ENCODE measurements at places on chromosomes 16 and 17. TPM values are rescaled to one million over a fixed set of nuclear protein-coding genes. Genes with fewer than 3 reads are reported as not detected.
A peak's percentile ranks its signal among the peaks of the same experiment; 100 is the strongest.

- no peak overlapping the region for H3K27ac ChIP-seq
- H3K27me3 ChIP-seq, result peaks cover 41% of the 10 kb centered on the region
- H3K4me3 ChIP-seq, result no peak overlapping the region
- no peaks in the 10 kb centered on the region for H3K4me1 ChIP-seq
- H3K36me3 ChIP-seq, result no peaks in the 10 kb centered on the region
Measured at GRCh38 chr16:73288520-73288919, 240.6 kb upstream of the ZFHX3 start.

GRCh38 chr16:57576429-57576870 is 34.0 kb downstream of the ADGRG5 start:
- H3K36me3 ChIP-seq, result no peaks in the 10 kb centered on the region
- H3K27me3 ChIP-seq, result peaks cover 19% of the 10 kb centered on the region
- H3K4me1 ChIP-seq, result no peaks in the 10 kb centered on the region
- peak; percentile 55 for DNase-seq
- H3K4me3 ChIP-seq, result no peak overlapping the region

DNA sequence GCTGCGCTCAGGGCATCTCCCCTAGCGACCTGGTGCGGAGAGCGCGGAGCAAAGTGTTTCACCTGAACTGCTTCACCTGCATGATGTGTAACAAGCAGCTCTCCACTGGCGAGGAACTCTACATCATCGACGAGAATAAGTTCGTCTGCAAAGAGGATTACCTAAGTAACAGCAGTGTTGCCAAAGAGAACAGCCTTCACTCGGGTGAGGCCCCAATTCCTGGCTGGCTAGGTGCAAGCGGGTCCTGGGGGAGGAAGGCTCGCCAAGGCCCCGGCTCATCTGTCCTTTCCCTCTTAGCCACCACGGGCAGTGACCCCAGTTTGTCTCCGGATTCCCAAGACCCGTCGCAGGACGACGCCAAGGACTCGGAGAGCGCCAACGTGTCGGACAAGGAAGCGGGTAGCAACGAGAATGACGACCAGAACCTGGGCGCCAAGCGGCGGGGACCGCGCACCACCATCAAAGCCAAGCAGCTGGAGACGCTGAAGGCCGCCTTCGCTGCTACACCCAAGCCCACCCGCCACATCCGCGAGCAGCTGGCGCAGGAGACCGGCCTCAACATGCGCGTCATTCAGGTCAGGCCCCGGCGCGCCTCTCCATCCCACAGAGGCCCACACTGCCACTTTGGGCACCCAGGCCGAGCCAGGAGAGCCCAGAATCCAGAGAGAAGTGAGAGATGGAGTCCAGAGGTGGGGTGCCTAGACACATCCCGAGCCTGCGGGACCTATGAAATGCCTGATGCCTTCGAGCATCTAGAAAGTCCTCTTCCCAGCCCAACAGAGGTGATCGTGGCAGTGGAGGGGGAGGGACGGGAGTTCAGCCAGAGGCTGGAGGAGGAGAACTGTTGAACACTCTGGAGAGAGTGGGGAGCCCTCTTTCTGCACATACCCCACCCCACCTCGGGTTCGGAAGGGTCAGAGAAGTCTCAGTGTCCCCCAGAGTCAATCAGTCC is 3.3 kb downstream of the LHX1 start:
- peaks cover 7% of the 10 kb centered on the region for H3K4me1 ChIP-seq
- H3K27me3 ChIP-seq, result peaks cover 94% of the 10 kb centered on the region
- DNase-seq, result no peak
- no peak overlapping the region for H3K4me3 ChIP-seq
- no peak overlapping the region for H3K27ac ChIP-seq

DNA sequence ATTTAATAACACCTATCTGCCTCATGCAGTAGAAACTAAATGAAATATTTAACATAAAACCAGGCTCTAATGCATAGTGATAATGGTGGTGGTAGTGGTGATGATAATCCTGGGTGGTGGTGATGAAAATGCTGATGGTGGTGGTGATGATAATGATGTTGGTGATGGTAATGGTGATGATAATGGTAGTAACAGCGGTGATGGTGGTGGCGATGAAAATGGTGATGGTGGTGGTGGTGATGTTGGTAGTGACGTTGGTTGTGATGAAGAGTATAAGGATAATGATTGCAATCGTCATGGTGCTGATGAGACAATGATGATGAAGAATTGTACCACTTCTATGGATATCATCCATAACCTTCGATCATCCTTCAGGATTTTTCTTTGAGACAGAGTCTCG is 173.7 kb upstream of the CDH11 start:
- no peaks in the 10 kb centered on the region for H3K4me1 ChIP-seq
- DNase-seq, result no peak
- no peaks in the 10 kb centered on the region for H3K36me3 ChIP-seq
- no peak overlapping the region for H3K27ac ChIP-seq

- no peaks in the 10 kb centered on the region for H3K36me3 ChIP-seq
- peak overlapping the region; percentile 13 for H3K27ac ChIP-seq
- H3K27me3 ChIP-seq, result peaks cover 7% of the 10 kb centered on the region
- no peak overlapping the region for H3K4me3 ChIP-seq
- DNase-seq, result peak; percentile 86
Measured at GRCh38 chr16:10827691-10828341, 9.2 kb upstream of the TVP23A start.

DNA sequence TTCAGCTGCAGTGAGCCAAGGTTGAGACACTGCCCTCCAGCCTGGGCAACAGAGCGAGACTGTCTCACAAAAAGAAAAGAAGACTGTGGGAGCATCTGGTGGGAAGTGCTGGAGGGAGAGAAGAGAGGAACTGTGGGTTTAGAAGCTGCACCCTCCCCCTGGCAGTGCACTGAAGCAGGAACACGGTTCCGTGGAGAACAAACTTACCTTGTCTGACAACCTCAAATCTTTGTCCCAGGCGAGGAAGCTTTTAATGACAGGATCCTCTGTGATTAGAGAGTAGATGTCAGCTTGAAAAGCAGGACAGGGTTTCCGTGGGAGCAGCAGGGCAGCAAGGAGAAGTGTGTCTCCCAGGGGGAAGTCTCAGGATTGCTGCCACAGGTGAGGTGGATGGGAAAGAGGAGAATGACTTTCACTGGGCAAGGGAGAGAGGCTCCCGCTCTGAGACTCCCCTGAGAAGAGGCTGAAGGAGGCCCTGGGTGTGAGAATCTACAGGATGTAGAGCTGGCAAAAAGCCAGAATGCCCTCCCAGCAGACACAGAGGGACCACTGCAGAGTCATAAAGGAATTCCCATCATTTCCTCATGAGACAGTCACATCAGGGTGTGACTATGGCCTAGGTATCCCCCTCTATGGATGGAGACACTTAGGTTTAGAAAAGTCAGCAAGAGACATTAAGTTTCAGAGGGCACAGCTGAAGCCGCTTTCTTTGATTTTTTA is 22.9 kb downstream of the PRR11 start:
- no peaks in the 10 kb centered on the region for H3K27me3 ChIP-seq
- H3K36me3 ChIP-seq, result peaks cover 2% of the 10 kb centered on the region
- H3K27ac ChIP-seq, result no peak overlapping the region
- H3K4me3 ChIP-seq, result no peak overlapping the region

DNA sequence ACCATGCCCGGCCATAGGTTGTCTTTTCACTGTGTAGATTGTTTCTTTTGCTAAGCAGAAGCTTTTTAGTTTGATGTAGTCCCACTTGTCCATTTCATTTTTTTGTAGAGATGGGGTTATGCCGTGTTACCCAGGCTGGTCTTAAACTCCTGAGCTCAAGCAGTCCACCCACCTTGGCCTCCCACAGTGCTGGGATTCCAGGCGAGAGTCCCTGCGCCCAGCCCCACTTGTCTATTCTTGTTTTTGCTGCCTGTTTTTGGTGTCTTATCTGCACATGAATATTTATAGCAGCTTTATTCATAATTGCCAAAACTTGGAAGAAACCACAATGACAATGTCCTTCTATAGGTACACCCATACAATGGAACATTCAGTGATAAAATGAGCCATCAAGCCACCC is 18.8 kb upstream of the SBK1 start:
- no peak overlapping the region for H3K27ac ChIP-seq
- H3K36me3 ChIP-seq, result no peaks in the 10 kb centered on the region
- no peak for DNase-seq
- H3K4me1 ChIP-seq, result no peaks in the 10 kb centered on the region
- no peak overlapping the region for H3K4me3 ChIP-seq

DNA sequence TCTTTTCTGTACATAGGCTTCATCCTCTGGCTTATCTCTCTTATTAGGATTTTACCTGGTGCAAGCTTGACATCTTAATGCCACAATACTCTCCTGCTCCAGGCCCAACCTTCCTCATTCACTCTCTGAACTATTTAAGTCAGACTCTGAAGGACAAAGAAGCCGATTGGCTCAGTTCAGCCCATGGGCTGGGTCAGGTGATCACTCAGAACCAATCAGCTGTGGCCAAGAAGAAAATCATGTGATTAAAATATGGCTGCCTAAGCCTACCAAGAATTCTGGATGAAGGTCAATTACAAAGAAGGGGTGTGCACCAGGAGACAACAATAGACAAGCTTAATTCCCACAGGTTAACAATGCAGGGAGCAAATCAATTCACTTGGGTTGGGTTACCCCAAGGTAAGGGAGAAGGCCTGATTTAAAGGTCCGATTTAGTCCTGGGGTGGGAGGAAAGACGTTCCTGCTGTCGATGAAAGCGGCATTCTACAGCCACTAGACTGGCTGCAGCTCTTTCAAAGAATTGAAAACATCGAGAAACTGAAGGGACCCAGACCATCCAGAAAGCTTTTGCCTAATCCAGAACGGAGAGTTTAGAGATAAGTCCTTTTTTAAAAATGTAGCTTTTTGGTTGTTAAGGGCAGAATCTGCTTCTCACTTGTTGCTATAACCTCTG is 42.9 kb upstream of the NFAT5 start:
- H3K27ac ChIP-seq, result no peak overlapping the region
- no peaks in the 10 kb centered on the region for H3K27me3 ChIP-seq
- no peaks in the 10 kb centered on the region for H3K36me3 ChIP-seq
- no peak for DNase-seq
- peaks cover 7% of the 10 kb centered on the region for H3K4me1 ChIP-seq

GRCh38 chr17:76689859-76690258 is 20.9 kb downstream of the MXRA7 start:
- H3K4me1 ChIP-seq, result peaks cover 23% of the 10 kb centered on the region
- no peak for DNase-seq
- no peaks in the 10 kb centered on the region for H3K27me3 ChIP-seq
- no peak overlapping the region for H3K4me3 ChIP-seq
- peaks cover 23% of the 10 kb centered on the region for H3K36me3 ChIP-seq

DNA sequence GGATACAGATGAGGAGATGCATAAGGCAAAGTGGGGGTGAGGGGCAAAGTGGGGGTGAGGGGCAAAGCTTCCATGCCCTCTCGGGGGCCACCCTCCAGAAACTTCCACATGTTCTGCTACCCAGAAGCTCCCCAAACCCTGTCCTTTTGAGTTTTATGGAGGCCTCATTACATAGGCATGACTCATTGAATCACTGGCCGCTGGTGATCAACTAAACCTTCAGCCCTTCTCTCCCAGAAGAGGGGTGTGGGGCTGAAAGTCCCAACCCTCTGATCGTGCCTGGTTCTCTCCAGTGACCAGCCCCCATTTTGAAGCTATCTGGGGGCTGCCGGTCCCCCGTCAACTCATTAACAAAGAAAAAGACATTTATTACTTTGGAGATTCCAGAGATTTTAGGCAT is 27.5 kb downstream of the ITGAE start:
- peaks cover 9% of the 10 kb centered on the region for H3K4me1 ChIP-seq
- no peak overlapping the region for H3K4me3 ChIP-seq
- no peaks in the 10 kb centered on the region for H3K27me3 ChIP-seq
- peak overlapping the region; percentile 19 for H3K27ac ChIP-seq

GRCh38 chr17:62998166-62998565 is 32.1 kb downstream of the TANC2 start:
- DNase-seq, result peak; percentile 11
- no peak overlapping the region for H3K27ac ChIP-seq
- no peaks in the 10 kb centered on the region for H3K27me3 ChIP-seq

DNA sequence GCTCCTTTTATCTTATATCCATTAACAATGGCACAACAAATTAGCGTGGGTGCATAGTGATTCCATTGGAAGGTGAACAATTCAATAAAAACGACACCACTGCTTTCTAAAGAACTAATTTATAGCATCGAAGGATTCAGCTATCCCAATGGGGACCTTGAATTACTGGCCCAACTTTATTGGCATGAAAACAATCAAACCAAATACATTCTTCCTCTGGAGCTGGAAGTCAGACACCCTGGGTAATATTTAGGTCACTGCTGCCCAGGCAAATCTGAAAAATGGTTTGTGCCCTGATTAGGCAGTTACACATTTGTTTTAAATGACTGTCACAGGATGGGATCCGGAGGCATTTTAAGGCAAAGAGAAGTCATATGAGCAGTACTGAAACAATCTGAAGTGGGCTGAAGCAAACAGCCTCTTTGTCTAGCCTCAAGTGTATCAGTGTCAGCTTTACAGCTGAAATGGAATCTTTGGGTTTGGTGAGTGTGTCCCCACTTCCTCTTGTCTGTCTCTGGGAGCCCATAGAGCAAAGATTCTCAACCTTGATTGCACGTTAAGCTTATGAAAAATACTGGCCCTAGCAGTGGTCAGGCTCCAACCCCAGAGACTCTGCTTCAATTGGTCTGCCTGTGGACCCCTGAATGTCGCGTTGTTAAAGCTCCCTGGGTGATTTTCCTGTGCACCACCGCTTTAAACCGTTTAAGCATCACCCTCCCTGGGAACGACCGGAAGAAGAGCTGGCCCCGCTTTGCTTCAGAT is 30.3 kb downstream of the CDK5R1 start:
- no peak for DNase-seq
- H3K4me3 ChIP-seq, result no peak overlapping the region
- H3K4me1 ChIP-seq, result no peaks in the 10 kb centered on the region
- peaks cover 27% of the 10 kb centered on the region for H3K27me3 ChIP-seq
- H3K36me3 ChIP-seq, result no peaks in the 10 kb centered on the region
- H3K27ac ChIP-seq, result no peak overlapping the region

DNA sequence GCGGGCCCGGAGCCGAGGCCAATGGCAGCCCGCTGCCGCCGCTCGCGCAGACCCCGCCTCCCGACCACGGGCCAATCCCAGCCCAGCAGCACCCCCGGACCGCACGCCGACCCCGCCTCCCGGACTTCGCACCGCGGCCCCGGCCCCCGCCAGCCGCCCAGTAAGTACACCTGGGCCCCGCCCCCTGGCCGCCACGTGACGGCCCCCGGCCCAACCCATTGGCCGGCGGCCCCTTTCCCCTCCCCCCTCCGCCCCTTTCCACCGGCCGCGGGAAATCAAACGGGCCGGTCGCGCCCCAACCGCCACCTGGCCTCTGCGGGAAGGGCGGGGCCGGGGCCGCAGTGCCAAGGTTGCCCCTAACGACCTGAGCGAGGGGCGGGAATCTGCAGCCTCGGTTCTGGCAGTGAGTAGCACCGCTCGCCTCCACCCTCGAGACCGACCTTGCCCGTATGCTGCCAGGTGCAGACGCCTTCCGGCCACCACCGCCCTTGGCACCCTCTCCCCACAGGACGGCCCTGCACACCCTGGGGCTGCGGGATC is at the start of gene YBX2:
TSS of gene YBX2 (minus strand) at position 26 of the 540 bp plus-strand sequence. CDS start 139 bp downstream, outside the sequence.
- H3K4me3 ChIP-seq, result peak within 1 kb of the TSS; percentile 31
- no peak within 1 kb of the TSS for H3K27ac ChIP-seq
- peaks cover 3% of the 10 kb centered on the region for H3K4me1 ChIP-seq

FOXN1 gene
- not detected for total RNA-seq

METTL16 gene
- total RNA-seq, result 15.4 TPM

CHRNB1 gene
- 4.3 TPM for total RNA-seq

ITGA2B gene
- total RNA-seq, result under 0.01 TPM

TCAP gene
- total RNA-seq, result under 0.01 TPM
